ENCODE measurements at places on chromosomes 2 and 18. TPM values are rescaled to one million over a fixed set of nuclear protein-coding genes. Genes with fewer than 3 reads are reported as not detected.

THSD7B gene
- 1.4 TPM for total RNA-seq

TMEM163 gene
- 0.76 TPM for total RNA-seq

SLC5A7 gene
- not detected for total RNA-seq

DSG4 gene
- not detected for total RNA-seq

IL1RL2 gene
- 1.6 TPM for total RNA-seq

SERPINB12 gene
- not detected for total RNA-seq

HOXD13 gene
- not detected for total RNA-seq

PREB gene
- 43.3 TPM for total RNA-seq

IL18RAP gene
- total RNA-seq, result not detected

NOP58 gene
- total RNA-seq, result 29.9 TPM

TRIP12 gene
- 268 TPM for total RNA-seq

MGAT4A gene
- 0.86 TPM for total RNA-seq

TMEM17 gene
- 2.6 TPM for total RNA-seq

ABCA12 gene
- total RNA-seq, result 0.07 TPM

MC2R gene
- total RNA-seq, result not detected

OTOS gene
- total RNA-seq, result not detected

CAPG gene
- total RNA-seq, result 94.6 TPM

UCN gene
- 0.85 TPM for total RNA-seq

COLEC12 gene
- 21.1 TPM for total RNA-seq

HOXD12 gene
- total RNA-seq, result not detected

VRK2 gene
- total RNA-seq, result 18.4 TPM

UGT1A3 gene
- total RNA-seq, result not detected

SIX3 gene
- not detected for total RNA-seq

ACMSD gene
- not detected for total RNA-seq

LGALSL gene
- 7.4 TPM for total RNA-seq

REEP1 gene
- 0.07 TPM for total RNA-seq

SCN3A gene
- total RNA-seq, result 0.40 TPM

GRB14 gene
- total RNA-seq, result 10.4 TPM

GALNT5 gene
- total RNA-seq, result 146 TPM

CD8B2 gene
- not detected for total RNA-seq

LYG2 gene
- not detected for total RNA-seq
